ENCODE measurements at places on chromosomes 2 and 18.

- DNase-seq, result no peak
Observed at GRCh38 chr18:703213-703967, 9.0 kb downstream of the ENOSF1 start.

- no peak for DNase-seq
Observed at GRCh38 chr2:27255660-27256059, 7.2 kb downstream of the SLC30A3 start.

GRCh38 chr18:6728331-6728730 lies 1.2 kb upstream of the ARHGAP28 start:
- DNase-seq, result no peak

- no peak for DNase-seq
Observed at GRCh38 chr18:56148373-56148772, 490.0 kb downstream of the TXNL1 start.

DNA sequence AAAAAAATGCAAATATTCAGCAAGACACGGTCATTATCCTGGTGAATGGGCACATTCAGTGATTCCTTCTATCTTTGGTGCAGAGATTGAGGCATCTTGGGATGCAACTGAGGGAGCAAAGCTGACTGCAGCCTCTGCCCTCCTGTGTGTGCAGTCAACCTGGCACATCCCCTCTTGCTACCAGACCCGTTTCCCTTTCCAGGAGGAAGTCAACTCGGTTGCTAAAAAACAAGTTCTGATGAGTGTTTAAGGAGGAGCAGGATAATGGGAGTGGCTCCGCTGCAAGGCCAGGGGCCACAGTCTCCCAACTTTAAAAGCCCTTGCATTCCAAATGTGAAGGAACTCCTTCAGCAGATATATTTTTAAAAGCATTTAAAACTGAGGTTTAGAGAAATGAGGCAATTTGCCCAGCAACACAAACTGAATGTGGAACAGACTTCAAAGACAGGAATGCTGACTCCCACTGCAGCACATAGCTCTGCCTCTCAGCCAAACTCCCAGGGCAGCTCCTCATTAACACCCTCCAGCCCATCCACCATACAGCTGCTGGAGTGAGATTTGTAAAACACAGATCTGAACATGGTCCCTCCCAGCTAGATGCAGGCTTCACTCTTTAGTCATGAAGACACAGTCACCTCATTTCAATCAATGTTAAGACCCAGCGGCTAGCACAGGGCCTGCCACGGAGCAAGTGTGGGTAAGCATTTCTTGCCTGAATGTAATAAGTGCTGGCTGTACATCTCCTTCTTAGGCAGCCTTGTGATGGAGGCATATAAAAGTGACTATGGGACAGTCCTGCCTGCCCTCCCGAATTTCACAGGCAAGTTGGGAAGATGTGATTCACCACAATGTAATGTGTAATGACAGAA lies 54.3 kb downstream of the VSNL1 start:
- DNase-seq, result no peak

DNA sequence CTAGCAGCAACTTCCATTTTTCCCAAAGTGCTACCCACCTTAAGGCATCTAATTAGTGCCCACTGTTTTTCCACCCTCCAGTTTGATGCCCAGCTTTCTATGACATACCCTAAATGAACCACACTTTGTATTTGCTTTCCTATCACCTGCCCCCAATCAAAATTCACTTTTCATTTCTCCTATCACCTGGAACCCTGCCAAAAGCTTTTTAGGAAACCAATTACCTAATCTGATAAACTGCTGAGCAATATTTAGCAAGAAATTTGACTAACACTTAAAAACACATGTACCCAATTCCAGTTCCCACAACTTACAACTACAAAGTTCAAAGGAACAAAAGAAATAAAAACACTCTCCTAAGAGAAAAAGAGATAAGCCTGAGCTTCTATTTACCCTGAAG lies 71.7 kb downstream of the IKZF2 start:
- no peak for DNase-seq

GRCh38 chr18:63205791-63206252 lies 113.7 kb downstream of the BCL2 start:
- DNase-seq, result no peak

DNA sequence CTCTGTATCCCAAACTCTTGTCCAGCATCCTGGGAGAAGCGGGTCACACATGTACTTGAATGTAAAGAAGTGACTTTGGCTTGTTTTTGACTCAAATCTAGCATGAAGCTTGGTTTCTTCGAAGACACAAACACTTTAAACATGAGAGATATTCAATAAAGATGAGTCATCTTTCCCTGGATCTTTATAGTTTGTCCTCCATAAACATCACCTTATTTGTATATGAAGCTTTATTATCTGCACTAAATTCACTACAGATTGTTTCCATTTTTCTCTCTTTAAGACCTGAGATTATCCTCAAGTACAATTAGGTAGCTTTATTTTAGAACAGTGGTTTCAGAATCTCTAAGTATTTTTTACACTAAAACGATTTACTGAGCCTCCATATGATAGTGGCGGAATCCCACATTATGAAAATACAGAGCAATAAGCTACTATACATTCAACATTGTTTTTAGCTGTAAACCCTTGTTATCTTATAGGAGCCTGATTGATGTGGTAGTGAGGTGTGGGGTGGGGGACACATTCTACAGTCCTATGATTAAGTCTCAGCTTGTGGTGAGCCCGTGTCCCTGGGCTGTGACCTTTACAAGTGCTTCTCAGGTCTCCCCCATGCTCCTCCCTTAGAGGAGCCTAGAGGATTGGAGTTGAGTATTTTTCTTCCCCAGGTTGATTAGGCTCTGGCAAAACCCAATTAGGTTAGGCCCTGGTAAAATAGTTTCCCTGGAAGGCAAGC lies 79.6 kb upstream of the RAPGEF4 start:
- no peak for DNase-seq

DNA sequence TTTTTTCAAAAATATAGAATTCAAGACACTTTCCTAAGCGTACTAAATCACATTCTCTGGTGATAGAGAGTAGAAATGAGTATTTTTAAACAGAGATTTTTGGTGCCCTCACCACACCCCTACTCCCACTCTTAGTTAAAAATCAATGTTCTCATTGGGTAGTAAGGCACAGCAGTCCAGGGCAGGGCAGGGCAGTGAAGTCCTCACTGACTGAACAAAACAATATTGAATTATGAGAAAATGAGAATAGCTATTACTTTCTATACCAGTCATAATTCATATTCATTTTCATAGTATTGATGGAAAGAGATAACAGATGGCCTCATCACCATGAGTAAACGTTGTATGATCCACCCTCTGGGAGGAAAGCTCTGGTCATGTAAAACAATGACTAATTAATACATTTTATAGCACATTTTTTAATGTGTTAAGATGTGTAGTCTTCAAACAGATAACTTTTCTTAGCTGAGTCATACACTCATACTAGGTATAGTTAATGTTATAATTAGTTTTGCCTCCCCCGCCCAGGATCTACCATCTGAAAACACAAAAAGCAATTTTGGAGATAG lies 686.1 kb downstream of the KCNJ3 start:
- DNase-seq, result no peak

- no peak for DNase-seq
Observed at GRCh38 chr2:30665761-30666265, 141.4 kb downstream of the CAPN13 start.

- no peak for DNase-seq
Observed at GRCh38 chr18:59744271-59744721, 47.1 kb upstream of the CCBE1 start.

- DNase-seq, result no peak
Observed at GRCh38 chr18:27404855-27405254, 219.7 kb upstream of the CHST9 start.

- DNase-seq, result no peak
Observed at GRCh38 chr2:2095360-2096093, 235.5 kb downstream of the MYT1L start.

- no peak for DNase-seq
Observed at GRCh38 chr2:232234922-232235615, 143.5 kb upstream of the ALPP start.

DNA sequence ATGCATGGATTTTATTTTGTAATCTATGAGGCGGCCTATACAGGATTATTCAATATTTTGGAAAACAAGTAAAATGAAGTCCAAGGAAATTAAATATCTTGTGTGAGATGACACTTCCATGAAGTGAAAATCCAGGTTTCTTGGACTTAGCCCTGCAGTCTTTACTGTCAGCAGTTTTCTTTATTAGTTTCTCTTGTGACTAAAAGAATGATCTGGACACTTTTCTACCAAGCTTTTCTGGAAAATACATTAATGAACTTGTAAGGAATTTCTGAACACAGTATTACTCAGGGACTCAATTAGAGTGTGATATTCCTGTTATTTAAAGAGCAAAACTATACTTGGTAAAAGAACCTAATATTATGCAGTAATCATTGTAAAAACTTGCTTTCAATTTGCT lies 610.4 kb upstream of the SLC8A1 start:
- DNase-seq, result no peak

DNA sequence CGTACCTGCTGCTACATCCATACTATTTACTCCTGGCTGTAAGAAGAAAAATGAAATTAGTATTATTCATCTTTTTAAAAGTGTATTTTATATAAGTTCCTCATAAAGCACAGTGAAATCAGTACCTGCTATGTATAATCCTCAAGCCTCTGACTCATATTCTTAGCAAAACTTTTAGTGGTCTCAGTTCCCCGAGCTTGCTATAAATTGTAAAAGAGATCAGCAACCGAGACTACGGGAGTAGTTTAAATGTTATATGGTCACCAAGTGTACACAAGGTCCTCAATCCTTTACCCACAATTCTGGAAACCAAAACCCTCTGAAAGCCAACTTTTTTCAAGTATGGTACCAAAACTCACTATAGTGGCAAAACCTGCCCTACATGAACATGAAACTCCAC lies 24.2 kb downstream of the PRPF40A start:
- no peak for DNase-seq

DNA sequence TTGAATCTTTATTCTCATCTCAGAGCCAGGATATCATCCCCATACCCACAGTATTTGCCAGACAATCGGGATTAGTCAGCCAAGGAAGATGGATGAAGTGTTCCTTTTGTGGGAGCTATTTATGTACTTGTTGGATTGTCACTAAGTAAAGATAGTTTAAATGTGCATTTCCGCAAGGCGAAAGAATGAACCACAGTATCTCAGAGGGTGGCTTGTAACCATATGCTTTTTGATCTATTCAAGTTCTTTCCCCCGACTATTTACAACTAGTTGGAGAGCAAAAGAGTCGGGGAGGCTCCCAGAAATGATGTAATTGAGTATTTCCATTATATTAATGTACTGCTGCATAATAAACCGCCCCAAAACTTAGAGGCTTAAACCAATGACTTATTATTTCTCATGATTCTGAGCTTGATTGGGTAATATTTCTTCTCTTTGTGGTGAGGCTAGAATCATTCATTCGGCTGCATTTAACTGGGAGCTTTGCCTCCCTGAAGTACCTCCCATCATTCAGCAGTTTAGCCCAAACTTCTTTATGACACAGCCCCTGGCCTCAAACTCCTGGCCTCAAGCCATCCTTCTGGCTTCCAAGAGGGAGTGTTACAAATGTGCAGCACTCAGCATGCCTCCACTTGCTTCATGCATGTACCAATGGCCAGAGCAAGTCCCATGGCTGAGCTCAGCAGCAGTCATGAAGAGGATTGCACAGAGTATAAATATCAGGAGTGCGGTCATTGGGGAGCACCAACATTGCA lies 423.7 kb downstream of the METTL4 start:
- DNase-seq, result peak; percentile 51

- DNase-seq, result peak; percentile 84
Observed at GRCh38 chr18:9614401-9615279, at the start of gene PPP4R1. PPP4R1 (minus strand) TSS chr18:9614559; CDS start chr18:9614484, 75 bp downstream.

- no peak for DNase-seq
Observed at GRCh38 chr18:63260380-63260754, 59.2 kb downstream of the BCL2 start.

DNA sequence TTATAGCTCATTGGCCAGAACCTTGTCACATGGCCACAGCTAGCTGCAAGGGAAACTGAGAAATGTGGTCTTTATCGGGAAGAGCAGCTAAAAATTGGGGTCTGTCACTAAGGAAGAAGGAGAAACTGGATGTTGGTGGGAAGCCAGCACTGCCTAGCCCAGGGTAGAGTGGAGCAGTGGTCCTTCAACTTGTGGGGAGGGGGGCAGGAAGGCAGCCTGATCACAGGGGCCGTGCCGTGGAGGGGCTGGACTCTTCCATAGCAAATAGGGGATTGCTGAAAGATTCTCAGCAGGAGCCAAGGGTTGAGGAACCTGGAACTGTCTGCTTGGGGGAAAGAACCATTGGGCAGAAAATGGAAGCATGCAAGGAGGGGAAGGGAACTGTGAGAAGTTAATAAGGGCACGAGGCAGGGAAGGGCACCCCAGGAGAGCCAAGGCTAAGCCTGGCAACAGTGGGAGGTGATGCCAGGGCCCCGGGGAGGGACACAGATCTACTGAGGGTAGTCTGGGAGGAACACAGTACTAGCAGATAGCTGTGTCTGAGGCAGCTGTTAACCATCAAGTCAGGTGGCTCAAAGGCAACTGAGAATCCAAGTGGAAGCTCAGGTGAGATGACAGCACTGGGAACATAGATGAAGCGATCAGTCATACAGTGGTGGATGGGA lies 5.9 kb upstream of the NEURL3 start:
- DNase-seq, result no peak

- DNase-seq, result no peak
Observed at GRCh38 chr2:238425505-238425978, 1.2 kb upstream of the ASB1 start.
